ENCODE measurements at places on chromosomes 7 and 10.
A peak's percentile ranks its signal among the peaks of the same experiment; 100 is the strongest.

GRCh38 chr7:7876419-7876818 lies 92.2 kb upstream of the GLCCI1 start:
- no peak for DNase-seq

DNA sequence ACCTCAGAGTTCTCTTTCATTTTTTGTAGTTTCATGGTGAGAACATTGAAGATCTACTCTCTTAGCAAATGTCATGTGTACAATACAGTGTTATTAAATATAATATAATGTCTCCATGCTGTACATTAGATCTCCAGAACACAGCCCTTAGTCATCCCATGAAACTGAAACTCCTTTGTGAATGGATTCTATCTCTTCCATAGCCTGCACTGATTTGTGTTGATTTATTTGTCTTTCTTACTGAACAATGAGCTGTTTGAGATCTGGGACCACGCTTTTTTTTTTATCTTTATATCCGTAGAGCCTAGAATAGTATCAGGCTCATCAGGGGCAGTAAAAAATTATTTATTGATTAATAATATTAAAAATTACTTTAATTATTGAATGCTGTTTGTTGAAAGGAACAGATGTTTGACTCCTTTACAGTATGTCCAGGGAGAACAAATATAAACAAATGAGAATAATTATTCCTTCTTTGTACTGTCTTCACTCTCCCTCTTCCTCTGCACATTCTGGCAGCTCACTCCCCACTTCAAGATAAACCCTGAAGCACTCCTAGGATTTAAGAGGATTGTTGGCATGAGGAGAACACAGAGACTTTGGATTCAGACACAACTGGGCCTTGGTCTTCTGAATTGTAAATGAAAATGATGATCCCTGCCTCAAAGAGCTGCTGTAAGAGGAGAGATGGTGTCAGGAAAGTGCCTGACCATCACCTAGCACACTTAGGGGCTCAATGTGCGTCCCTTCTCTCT lies 81.6 kb upstream of the MSRB2 start:
- DNase-seq, result no peak

DNA sequence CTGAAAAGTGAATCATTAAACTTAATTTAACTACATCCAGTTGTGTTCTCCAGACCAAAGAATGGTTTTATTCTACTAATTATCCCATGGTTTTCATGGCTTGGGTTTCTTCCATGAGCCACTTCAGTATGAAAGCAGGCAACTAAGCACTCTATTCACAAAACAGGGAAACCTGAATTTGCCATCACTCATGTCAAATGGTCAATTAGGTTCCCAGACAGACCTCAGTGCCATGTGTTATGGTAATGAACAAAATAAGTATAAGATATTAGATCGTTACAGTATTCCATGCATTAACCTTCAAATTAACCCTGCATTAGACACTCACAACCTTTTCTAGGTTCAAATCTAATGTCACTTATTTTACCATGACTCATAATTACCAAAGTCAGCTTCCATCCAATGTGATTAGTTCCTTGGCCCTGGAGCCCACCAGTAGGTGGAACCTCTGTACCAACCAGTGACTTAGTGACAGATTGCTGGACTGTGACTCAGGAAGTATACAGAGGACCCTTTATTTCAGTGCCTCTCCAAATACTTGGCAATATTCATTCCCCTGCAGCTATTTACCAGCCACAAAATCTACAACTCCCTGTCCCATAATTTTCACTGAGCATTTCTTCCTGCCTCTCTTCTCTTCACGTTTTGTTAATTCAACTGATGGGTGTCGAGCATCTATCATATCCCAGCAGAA lies 1270.2 kb upstream of the SORCS1 start:
- DNase-seq, result no peak

DNA sequence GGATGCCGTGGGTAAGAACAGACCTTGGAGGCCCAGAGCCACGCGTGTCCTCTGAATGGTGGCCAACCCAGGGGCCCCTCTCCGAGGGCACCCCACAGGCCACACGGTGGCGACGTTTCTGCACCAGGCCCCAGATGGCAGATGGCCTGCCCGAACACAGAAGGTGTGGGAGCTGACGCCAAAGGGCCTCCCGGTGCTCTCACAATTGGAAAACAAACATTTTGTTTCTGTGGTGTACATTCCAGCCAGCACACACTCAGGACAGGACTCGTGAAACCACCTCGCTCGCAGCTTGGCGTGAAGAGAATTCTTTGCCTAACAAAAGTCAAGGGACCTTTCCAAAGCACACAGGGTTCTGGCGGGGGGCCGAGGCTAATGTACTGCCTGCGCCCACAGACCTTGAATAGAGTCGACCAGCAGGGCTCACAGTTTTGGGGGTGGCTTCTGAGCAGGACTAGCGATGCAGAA lies 112.1 kb downstream of the FAM53B start:
- peak; percentile 16 for DNase-seq

DNA sequence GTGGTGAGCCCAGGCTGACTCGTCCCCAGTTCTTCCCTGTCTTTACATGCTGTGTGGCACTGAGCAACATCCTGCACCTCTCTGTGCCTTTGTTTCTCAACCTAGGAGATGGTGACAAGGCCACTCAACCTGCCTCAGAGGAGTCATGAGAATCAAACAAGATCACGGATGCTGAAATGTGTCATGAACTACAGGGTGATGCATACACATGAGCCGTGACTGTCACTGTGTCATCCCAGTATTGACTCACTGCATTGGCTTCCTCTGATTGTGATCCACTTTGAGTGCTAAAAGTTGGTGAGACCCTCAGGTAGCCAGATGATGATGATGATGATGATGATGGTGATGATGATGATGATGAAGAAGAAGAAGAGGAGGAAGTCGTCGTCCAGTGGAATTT lies 11.5 kb downstream of the C10orf71 start:
- DNase-seq, result peak; percentile 66

GRCh38 chr10:122524811-122525210 lies 35.7 kb upstream of the DMBT1 start:
- DNase-seq, result no peak

DNA sequence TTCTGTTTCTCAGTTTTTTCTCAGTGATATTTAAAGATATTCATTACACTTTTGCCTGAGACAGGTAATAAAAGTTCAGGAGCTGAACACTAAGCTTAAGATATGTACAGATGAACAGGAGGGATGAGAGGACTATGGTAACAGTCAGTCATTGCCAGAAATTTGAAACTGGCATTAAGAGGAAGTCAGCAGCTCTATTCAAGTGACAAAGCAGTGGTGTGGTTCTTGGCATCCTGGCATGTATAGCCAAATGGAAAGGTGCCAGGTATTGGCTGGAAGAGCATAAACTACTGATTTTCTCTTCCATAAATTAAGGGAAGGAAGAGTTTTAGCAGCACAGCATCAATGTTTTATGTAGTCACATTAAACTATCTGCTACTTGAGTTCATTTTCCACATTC lies 22.7 kb downstream of the HOXA1 start:
- DNase-seq, result no peak

DNA sequence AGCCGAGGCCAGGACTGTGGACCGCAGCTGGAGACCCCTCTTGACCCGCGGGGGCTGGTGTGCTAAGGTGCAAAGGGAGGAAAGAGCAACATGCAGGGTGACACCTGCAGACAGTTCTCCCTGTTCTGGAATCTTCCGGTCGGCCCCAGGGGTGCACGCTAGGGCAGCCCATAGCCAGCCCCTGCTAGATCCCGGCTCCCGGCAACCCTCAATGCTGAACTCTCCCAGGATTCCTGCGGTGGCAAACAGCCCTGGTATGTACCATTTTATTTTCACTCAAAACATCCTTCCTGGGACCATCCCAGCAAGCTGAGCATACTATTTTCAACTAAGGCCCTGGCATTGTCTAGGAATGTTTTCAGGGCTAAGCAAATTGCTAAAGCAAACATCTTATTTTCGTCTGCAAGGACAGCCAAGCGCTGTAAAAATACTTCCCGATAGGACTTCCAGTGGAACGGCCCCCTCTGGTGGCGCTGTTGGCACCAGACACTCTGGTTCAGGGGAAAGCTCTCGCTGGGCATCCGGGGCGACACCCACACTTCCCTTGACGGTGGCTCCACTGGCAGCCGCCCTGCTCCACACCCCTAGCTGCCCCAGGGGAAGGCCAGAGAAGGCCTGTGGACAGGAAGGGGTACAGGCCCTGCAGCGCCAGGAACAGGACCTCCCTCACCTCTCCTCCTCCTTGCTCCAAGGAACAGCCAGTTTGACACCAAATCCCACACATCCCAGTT lies 99.4 kb downstream of the CTBP2 start:
- DNase-seq, result peak; percentile 89

GRCh38 chr7:32163141-32163806 lies 93.1 kb upstream of the PDE1C start:
- no peak for DNase-seq

DNA sequence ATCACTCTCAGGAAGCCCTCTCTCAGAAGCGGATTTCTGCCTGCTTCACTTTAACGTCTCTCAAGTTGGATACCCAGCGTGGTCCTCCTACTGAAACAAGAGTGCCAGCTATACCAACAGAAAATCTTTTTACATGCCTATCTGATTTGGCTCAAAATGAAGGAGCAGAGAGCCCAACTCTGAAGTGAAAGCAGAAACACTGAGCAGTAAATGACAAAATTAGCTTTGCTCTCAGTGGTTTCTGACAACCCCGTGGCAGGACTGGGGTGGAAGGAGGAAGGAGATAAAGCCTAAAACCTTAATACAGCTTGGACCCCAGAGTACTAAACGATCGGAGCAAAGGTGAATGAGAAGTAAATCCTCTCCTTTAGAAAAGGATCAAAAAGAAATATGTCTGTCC lies 25.1 kb upstream of the GPR37 start:
- DNase-seq, result no peak

DNA sequence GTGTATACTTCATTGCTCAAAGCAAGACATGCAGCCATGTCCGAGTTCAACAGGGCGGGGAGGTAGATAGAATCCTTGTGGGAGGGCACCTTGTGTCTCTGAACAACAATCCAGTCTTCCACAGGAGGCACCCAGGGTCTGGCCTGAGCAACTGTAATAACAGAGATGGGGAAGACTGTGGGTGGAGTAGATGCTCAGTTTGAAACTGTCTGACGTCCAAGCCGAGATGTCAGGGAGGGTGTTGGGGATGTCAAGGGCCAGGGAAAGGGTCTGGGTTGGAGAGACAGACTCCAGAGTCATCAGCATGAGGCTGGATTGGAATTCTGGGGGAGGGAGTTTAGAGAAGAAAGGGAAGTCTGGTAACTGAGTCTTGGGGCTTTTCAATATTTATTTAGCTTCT lies 88.0 kb downstream of the FANK1 start:
- no peak for DNase-seq

DNA sequence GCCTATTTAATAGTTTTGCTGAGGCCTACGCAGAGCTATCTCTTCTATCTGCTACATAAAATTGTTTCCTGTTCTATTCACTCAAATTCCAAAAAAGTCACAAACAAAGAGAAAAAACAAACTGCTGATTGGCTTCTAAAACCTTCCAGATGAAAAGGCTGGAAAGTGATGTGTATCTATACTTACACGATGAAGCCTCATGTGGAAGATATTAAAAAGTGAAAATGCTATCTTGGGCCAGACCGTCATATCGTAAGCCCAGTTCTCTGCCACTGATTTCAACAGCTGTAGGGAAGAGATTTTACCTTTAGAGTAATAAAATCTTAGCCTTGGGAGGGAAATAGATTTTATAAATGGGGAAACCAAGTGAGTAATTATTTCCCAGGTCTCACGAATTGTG lies 394.8 kb downstream of the KIF20B start:
- DNase-seq, result no peak

DNA sequence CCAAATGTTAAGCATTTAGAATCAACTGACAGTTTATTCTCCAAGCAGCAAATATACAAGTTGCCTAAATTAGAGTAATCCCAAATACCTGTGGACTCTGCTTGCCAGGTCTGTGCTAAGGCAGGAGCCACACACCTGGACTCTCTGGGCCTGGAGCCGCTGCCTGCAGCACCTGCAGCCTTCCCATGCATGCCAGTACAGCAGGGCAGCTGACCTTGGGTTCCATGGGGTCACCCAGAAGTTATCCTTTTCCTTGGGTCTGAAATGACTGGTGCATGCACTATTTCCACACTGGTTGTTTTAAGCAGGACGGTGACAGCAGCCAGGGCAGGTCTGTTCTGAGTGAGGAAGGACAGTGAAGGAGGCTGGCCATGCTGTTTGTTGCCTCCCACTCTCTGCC lies 573.2 kb downstream of the GLRX3 start:
- no peak for DNase-seq

DNA sequence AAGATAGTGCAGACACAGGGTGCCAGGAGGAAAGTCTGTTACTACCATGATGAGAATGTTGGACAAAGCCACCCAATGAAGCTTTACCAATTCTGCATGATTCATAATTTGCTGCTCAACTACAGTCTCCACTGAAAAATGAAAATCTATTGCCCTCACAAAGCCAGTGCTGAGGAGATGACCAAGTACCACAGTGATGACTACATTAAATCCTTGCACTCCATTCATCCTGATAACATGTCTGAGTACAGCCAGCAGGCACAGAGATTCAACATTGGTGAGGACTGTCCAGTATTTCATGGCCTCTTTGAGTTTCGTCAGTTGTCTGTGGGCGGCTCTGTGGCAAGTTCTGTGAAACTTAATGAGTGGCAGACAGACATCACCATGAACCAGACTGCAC lies 144.0 kb downstream of the PLCE1 start:
- DNase-seq, result no peak

DNA sequence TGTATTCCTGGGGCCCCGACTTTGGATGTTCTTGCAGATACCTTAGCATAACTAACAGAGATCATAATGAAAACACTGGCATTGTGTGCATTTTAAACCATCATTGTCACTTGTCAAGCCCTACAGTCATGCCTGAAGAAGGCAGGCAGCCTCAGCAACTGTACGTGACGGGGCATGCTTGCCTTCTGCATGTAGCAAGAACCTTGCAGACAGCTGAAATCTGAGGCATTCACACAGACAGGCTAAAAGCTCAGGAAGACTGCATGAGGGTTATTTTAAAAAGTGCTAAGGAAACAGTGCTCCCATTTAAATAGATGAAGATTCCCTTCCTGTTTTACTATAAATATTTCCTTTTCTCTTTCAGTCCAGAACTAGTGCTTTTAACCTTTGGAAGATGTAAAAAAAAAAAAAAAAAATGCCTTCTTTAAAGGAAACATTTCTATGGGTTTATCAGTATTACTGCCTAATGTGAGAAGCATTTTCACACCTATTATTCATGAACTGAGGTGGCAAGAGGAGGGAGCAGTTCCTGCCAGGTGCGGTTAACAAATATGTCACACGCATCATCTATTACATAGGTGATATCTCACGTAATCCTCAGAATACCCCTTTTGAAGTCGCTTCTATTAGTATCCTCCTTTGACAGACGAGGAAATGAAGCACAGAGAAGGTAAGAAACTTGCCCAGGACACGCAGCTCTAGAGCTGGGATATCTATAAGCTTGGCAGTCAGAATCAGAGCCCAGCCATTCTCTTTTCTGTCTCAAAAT lies 88.1 kb downstream of the PRKCQ start:
- no peak for DNase-seq

Data from inflammatory macrophage (primary cell).